ENCODE measurements at places on chromosomes 11 and 22.

GRCh38 chr22:40199223-40199622 is 21.5 kb downstream of the TNRC6B start:
- DNase-seq = no peak

GRCh38 chr11:126392633-126393013 is 37.1 kb downstream of the ST3GAL4 start:
- no peak for DNase-seq

- peak; percentile 56 for DNase-seq
Observed at GRCh38 chr11:62614275-62614674, 1.2 kb downstream of the ROM1 start.

DNA sequence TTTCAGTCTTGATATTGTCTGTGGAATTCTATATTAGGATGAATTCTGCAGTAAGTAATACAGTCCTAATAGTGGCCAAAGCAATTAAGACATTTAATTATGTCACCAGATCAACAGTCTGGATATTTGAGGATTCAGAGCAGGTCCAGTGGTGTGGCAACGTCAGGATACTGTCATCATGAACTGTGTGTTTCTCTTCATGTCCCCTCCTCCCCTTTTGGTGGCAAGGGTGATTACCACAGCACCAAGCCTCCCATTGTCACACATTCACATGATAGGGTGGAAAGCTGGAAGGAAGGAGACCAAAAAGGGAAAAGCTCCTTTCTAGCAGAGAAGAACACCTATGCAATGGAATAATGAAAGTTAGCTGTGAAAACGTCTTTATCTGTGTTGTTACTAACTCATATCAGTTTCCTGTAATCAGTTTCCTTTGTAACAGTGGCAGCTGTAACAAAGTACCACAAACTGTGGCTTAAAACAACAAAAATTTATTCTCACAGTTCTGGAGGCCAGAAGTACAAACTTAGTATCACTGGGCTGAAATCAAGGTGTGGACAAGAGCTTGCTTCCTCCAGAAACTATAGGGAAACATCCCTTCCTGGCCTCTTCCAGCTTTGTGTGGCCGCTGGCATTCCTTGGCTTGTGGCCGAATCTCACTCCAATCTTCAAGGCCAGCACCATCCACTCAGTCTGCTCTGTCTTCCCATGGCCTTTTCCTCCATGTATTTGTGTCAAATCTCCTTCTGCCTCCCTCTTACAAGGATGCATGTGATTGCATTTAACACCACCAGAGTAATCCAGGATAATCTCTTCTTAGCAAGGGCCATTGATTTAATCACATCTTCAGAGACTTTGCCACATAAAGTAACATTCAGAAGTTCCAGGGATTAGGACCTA is 6.5 kb upstream of the RBM14 start:
- peak; percentile 10 for DNase-seq

DNA sequence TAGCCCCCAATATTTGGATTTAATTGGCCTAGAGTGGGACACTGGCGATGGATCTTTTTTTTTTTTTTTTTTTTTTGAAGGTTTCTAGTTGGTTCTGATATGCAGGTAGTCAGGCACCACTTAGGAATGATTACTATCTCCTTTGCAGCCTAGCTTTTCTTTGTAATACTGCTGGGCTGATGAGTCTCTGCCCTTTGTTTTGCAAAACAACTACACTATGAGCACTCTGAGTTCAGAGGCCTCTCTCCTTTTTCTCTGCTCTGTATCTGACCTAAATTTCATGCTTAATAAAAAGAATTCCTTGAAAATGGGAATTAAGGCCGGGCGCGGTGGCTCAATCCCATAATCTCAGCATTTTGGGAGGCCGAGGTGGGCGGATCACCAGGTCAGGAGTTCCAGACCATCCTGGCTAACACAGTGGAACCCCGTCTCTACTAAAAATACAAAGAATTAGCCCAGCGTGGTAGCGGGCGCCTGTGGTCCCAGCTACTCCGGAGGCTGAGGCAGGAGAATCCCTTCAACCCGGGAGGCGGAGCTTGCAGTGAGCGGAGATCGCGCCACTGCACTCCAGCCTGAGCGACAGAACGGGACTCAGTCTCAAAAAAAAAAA is 1312.3 kb downstream of the FAM181B start:
- DNase-seq = no peak

DNA sequence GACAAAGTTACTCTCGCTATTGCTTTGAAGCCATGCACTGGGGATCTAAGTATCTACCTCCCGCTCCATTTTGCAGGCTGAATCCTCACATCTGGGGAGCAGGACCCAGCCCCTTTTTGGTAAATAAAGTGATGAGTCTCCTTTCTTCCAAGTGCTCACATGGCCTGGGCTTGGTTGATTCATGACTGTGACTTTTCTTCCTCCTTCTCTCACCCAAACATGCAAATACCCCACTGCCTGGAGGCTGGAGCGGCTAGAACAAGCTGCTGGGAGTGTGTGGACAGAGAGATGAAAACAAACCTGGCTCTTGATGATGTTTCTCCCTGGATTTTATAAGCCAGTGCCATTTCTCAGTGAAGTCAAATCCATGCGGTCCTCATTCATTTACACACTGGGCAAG is 72.7 kb downstream of the TRIM29 start:
- DNase-seq = no peak

DNA sequence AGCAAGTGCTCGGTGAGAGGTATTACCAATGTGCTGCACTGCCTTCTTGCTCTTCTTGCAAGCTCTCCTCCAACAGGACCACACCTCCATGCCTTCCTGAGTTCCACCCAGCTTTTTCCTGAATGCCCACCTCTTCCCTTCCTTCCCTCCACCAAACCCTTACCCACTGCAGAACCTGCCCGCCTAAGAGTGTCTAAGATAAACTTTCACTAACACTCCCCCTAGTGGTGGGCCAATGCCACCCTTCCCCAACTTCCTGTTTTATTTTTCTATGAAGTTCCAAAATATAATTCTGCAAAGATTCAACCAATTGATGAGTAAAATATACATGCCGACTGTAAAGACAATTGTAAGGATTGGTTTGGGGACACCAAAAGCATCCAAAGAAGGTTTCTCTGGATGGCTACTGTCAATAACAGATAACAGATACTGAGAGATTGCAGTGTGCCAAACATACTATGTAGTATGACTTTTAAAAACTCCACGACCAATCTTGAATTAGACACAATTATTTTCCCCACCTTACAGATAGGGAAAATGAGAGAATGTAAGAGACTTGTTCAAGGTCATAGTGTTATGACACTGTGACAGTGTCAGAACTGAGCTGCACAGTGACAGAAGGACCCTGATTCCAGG is 38.6 kb upstream of the BMAL1 start:
- DNase-seq = peak; percentile 54

GRCh38 chr11:71129624-71130023 is 122.8 kb downstream of the SHANK2 start:
- DNase-seq = no peak

DNA sequence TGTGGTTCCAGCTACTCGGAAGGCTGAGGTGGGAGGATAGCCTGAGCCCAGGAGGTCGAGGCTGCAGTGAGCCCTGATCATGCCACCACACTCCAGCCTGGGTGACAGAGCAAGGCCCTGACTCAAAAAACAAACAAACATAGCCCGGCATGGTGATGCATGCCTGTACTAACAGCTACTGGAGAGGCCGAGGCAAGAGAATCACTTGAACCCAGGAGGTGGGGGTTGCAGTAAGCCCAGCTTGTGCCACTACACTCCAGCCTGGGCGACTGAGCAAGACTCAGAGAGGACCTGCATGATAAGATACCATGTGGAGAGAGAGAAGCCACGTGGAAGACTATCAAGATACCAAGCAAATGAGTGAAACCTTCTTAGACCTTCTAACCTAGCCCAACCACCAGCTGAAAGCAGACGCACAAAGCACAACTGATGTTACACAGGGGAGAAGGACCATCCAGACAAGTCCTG is 36.1 kb downstream of the AMBRA1 start:
- no peak for DNase-seq

DNA sequence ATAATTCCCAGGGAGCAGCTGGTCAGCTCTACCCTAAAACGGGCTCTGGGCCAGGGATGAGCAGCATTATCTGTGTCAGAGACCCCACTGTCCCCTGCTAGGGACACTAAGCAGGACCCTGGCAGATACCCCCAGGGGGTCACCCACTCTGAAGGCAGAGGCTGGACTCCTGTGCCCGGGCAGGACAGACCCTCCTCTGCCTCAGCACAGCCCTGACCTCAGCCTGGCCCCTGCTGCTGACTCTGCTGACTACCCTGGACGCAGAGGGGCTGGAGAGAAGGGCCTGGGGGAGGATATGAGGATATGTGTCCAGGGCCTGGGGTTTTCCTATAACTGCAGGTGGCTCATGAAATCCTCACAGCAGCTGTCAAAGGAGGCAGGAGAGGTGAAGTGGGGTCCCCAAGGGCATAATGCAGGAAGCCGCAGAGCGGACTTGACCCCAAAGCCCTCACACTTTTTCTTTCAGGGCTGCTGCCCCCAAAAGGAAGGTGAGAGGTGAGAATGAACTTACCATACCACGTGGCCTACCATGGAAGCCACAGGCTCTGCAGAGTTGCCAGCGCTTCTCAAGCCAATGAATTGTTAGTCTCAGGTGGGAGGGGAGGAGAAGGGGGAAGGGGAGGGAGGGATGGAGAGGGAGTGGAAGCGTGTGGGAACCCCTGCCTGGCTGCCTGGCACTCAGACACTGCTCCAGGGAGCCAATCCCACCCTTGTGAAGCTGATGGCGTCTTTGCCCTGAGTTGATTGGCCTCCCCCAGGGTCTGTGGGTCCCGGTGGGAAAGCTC is 76.7 kb upstream of the WNT11 start:
- no peak for DNase-seq

DNA sequence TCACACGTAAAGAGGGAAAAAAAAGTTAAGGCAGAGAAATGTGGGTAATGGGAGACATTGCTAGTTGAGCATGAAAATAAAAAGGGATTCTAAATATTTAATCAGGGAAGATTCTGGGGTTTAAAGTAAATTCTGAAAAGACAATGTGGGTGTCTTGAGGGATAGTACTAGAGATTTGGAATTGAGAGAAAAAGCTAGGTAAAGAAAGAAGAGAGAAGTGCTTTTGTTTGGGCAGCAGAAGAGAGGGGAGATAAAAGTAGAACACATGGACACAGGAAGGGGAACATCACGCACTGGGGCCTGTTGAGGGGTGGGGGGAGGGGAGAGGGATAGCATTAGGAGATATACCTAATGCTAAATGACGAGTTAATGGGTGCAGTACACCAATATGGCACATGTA is 3.5 kb upstream of the YPEL4 start:
- DNase-seq = no peak

- no peak for DNase-seq
Observed at GRCh38 chr11:3942160-3942955, 86.9 kb downstream of the STIM1 start.

DNA sequence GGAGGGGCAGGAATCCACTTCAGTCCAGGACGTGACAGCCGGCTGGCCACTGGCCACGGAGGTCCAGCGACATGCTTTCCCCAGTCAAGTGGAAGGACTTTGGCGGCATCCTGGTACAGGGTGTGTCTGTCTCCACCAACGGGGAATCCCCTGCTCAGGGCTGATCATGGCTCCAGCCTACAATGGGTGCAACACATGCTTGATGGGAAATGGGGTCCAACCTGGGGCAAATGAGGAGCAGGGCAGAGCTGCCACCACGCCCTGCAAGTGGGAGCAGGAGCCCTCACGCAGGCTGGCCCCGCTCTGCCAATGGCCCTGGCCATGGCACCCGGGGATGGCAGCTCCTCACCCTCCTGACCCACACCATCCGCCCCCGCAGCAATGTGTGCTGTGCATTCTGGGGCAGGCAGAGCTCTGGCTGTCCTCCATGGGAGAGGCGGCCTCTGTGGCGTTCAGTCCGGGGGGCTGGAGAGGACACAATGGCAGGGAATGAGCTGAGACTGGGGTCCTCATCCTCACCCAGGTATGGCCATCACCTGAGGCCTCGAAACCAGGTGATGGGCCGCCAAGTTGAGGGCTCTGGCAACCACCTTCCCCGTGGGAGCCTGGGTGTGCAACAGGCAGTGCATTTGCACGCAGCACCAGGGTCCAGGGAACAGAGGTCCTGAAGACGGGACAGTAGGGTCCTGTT is 5.8 kb upstream of the SEPTIN5 start:
- no peak for DNase-seq

DNA sequence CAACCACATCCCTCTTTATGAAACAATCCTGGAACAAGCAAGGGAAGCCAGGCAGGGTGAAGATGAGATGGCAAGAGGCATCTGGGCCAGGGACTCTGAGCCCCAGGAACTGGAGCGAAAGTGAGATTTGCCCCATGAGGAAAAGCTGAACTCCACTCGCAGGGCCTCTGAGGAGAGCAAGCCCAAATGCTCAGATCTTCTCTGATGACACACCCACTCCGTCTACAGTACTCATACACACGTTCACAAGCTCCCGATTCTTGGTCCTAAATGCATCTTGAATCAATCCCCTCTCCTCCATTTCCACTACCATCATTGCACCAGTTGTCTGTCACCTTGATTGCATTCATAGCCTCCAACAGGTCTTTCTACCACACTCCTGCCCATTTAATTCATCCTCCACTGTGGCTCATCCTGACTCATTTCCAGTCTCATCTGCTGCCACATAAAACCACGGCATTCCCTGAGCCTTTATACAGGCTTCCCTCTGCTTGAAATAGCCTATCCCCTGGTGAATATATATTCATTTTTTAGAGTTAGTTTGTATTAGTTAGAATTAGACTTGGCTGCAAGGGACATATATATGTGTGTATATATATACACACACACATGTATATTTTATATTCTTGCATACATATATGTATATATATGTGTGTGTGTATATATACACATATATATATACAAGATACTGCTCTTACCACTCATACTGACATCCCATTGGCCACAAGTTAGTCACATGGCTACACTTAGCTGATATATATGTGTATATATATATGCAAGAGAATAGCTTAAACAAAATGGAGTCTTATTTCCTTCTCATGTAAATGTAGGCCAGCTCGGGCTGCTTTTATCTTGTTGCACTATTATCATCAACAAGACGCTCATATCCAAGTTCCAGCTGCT is 1.4 kb upstream of the APOA5 start:
- DNase-seq = no peak

DNA sequence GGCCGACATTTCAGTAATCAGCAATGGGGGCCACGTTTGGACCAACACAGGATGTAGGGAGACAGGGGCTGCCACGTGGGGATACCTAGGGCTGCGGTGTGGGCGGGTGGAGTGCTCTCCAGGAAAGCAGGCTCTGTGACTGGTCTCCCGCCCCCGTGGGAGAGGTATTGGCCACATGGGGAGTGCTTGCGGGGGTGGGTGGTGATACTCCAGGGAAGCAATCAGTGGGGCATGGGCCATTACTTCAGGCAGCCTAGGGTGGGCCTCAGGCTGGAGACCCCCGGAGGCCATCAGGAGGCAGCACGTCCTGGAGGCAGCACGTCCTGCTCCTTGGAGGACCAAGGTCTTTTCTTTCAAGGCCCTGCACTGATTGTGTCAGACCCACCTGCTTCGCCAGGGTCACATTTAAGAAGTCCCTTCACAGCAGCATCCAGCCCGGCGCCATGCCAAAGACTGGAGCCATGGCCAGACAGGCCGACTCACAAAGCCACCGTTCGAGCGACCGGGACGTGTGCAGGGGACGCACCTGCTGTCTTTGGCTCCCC is 3.0 kb upstream of the MUC2 start:
- no peak for DNase-seq

- DNase-seq = no peak
Observed at GRCh38 chr22:39917776-39918495, 17.1 kb downstream of the GRAP2 start.
